ENCODE measurements at places on chromosomes 3 and 15.

DNA sequence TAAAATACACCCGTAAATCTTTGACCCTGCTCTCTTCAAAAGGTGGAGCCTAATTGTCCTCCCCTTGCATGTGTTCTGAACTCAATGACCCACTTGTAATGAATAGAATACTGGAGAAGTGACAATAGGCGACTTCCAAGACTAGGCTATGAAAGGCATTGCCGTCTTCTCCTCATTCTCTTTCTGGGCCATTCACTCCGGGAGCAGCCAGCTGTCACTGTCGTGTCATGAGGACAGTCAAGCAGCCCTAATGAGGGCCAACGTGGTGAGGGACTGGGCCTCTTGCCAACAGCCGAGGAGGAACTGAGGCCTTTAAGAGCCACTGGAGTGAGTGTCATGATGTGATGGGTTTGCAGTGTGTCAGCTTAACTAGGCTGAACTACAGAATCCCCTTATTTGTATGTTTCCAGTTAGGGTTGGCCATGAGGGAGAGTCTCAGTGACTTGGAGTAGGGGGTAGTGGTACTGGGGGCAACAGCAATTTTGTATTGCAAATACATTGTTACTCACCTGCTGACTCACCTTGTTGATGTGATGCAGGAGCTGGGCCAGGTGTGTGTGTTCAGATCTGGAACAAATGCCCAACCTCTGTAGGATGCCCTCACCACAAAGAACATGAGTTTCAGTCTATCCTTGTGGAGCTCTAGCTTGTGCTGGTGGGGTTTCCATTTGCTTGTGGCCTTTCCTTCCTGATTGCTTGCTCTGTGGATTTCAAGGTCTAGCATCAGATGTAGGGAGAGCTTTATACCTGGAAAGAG, 188.5 kb upstream of the PROK2 start:
- no peak for DNase-seq

DNA sequence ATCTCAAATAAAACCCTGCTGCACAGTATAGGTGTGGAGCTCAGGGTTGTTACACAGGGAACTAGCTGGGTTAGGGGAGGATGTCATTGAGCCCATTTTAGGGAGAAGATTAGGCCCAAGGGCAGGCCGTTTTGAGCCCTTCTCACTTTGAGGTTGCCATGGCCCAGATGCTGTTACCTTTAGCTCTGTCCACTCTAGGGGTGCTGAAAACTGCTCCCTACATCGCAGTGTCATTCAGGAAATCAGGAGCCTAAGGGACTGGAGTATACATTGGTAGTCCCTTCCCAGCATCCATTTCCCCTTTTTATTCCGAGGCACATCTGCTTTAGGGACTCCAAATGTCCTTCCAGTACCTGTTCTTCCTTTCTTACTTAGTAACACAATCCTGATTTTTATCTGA, 79.0 kb upstream of the SELENOK start:
- DNase-seq = no peak

DNA sequence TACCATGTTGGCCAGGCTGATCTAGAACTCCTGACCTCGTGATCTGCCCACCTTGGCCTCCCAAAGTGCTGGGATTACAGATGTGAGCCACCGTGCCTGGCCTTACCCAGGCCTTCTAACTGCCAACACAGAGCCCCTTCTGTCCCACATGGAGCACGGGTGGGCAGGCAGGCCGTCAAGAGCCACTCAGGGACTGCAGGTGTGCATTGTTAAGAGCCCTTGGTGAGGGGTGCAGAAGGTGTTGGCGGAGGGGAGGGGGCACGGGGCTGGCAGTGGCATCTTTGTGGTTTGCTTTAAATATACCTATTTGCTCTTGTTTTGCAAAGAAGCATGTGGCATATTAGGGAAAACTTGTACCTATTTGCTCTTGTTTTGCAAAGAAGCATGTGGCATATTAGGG, 37.3 kb downstream of the SMAD6 start:
- DNase-seq = no peak

GRCh38 chr15:85690561-85691231, 104.0 kb downstream of the KLHL25 start:
- peak; percentile 68 for DNase-seq

- no peak for DNase-seq
Observed at GRCh38 chr3:71025516-71025915, 558.0 kb downstream of the FOXP1 start.

DNA sequence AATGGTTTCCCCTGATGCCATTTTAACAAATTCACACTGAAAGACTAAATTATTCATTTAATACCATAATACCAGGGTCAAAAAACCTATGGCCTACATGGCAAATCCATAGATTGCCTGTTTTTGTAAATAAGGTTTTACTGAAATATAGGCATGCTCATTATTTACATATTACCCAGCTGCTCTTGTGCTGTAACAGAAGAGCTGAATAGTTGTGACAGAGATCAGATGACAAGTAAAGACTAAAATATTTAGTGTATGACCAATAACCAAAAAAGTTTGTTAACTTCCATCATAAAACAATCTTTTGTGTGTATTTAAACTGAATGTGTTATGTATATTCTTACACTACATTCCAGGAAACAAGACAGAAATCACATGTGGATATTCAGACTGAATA, 60.2 kb downstream of the DENND4A start:
- no peak for DNase-seq

- no peak for DNase-seq
Observed at GRCh38 chr3:182180654-182181385, 469.1 kb downstream of the SOX2 start.

DNA sequence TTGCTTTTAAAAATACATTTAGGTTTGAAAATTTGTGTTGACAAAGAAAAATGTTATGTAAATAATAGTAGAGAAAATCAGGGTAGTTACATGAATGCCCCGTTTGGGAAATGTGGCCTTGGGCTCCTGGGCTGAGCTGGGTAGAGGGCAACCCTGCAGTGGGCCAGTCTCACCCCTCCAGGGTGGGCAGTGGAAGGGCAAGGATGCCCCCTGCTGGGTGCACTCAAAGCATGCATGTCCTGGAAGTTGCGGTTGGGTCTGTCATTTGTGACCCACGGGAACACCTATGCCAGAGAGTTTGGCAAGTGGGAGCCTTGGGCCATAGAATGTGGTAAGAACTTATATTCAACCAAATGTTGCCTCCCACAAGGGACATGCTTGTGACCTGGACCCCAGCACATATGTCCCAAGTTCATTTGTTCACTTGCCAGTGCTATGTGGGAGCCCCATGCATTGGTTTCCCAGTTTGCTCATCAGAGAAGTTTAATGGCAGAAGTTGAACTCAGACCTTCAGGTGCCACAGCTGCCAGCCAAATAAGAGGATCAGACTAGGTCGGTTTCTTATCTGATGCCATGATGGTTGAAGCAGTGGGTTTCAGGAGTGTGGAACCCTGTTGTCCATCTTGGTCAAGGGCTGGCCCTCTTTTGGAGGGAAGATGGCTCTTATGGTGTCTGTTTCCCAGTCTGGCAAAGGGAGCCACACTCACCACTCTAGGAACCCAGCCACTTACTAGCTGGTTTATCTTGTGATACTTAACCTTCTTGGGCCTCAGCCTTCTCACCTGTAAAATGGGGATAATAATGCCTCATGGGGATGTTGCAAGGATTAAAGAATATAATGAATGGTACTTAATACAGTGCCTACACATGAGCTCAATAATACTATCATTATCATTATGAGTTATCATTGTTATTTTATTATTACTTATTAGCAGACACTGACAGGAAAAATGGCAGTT, 2.5 kb upstream of the PLCB2 start:
- peak; percentile 71 for DNase-seq

DNA sequence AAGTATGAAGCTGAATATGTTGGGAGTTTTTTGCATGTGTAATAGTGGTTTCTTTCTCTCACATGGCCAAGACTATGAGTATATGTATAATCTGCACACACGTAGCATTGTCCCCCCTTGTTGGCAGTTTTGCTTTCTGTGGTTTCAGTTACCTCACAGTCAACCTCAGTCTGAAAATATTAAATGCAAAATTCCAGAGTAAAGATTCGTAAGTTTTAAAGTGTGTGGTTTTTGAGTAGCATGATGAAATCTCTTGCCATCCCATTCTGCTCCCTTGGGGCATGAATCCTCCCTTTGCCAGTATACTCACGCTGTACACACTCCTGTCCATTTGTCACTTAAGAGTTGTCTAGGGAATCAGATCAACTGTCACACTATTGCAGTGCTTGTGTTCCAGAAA, 742.0 kb upstream of the CCDC54 start:
- no peak for DNase-seq

Data from CD4-positive, alpha-beta T cell treated with Interleukin-12 subunit alpha and Interleukin-12 subunit beta, for 1 hour (primary cell).